SK-N-SH (cell line): ENCODE measurements at places on chromosomes 2 and 18.

DNA sequence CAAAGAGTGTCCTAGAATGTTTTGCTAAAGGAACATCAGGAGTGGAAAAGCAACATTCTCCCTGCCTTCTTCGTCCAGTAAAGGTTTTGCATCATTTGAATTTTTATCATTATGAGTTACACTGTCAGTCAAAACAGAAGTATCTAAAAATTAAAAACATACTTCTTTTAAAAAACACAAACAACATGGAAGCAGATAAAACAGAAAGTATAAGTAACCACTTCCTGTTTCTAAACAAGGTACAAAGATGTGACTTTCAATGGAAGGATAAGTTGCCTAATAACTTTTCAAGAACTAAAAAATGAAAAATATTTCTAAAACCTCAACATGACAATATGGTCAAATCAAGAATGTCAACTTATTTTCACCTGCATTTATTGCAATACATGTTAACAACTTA is 158.2 kb downstream of the STK39 start:
- DNase-seq, result no peak

GRCh38 chr2:224134003-224134734 is 95.1 kb upstream of the SERPINE2 start:
- DNase-seq, result no peak

DNA sequence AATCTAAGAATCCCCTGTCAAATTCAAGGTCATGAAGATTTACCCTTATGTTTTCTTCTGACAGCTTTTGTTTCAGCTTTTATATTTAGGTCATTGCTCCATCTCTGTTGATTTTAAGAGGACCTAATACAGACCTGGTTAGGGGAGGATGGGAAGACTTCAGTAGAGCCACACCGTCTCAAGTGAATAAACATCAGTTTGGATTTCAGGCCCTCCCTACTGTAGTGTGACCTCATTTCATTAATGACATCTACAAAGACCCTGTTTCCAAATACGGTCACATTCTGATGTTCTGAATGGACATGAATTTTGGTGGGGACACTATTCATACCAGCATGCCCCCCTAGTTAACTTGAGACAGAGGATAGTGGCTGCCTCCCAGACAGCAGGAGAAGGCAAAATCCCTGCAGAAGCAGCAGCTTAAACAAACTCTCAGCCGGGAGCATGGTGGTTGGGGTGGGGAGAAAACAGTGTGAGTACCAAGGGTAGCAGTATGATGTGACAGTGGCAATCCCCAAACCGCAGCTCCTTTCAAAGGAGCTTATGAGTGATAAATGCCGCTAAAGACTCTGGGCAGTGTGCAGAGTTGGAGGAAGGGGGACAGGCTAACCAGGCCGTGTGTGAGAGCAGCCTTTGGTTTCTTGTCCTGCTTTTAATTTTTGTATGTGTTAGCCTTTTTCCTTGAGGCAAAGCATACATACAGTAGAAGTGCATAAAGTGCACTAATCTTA is 65.9 kb upstream of the TNP1 start:
- no peak for DNase-seq

DNA sequence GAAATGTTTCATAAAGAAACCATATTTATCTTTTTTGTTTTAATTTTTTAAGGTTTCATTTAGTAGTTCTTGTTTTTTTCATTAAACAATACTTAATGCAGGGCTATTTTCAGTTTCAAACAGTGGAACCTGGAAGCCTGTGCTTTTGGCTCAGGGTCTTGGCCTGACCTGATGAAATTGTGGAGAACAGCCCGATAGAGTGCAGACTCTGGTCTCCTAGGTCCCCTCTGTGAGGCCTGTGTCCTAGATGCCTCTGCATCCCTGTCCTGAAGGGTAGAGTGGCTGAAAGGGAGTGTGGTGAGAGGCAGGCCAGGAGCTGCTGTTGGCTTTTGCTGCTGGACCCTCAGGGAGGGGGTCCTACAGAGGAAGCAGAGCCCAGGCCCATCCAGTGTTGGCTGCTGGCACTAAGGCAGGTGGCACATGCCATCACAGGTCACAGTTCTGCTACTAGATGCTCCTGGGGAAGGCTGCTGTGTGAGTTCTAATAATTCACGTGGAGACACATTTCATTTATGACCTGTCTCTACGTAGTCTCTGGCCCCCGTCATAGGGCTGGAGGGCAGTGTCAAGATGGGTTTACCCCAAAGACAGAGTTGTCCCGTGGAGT is 201.0 kb upstream of the COPS8 start:
- no peak for DNase-seq
